Suprapubic skin (tissue), 4 donors: ENCODE measurements at places on chromosomes 5 and 9. TPM values are rescaled to one million over a fixed set of nuclear protein-coding genes. Genes with fewer than 3 reads are reported as not detected.

DNA sequence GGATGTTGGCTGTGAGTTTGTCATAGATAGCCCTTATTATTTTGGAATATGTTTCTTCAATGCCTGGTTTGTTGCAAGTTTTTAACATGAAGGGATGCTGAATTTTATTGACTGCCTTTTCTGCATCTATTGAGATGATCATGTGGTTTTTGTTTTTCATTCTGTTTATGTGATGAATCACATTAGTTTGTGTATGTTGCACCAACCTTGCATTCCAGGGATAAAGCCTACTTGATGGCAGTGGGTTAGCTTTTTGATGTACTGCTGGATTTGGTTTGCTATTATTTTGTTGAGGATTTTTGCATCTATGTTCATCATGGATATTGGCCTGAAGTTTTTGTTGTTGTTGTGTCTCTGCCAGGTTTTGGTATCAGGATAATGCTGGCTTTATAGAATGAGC lies 225.6 kb downstream of the PCSK1 start:
- DNase-seq: no peak

The FOXD4L5 gene
- total RNA-seq: not detected

DNA sequence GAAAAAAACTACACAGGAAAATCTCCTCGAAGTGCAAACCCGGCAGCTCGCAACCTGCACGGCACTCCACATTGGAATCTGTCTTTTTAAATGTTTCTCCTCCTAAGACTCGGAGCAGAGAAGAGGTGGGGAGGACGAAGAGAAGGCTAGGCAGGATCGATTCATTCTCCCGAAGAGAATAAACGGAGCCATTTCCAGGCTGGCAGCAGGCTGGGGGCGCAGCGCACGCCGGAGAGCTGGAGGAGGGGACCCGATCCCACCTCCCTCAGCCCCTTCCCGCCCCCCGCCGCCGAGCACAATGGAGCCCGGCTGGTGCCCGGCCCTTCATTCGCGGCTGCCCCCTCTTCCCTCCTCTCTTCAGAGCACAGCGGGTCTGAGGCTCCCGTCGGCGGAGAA lies 628 bp downstream of the HOMER1 start:
- no peak for DNase-seq

DNA sequence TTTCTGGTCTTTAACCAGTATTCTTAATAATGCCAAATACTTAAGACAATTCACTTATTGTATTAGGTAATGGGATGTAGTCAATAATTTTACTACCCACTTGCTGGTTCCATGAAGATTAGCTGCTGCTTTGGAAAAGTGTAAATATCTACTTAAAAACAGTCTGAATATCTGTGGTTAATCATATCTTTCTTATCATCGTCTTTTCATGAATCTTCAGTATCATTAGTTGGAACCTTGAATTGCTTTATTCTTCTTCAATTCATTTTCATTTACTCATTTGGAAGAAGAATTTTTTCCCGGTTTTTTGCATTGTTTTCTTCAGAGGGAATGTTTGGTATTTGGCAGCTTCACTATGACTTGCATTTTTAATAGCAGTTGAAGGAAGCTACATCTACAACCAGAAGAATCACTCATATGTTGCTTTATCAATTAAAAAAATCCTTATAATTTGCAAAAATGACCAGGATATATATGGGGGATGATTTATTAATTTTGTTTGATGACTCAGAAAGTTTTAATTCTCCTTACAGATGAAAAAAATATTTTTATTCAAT lies 1398.3 kb upstream of the CDH6 start:
- DNase-seq: no peak

GRCh38 chr9:128723352-128723865 lies 518 bp downstream of the ZDHHC12 start:
- no peak for DNase-seq

DNA sequence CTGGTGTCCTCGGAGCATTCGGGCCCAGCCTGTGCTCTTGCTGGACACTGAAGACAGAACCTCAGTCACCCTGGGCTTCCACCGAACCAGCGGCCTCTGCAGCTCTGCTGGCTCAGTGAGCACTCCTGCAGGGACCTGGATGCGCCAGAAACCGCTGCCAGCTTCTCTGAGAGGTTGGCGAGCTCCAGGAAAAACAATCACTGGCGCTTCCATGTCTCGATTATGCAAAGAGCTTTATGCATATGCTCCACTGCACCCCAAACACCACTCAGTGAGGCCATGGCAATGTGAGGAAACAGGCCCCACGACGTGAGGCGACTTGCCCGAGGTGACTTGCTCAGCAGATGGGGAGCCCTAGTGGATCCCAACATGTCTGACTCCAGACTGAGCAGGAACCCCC lies 11.0 kb downstream of the PRDM12 start:
- DNase-seq: no peak

DNA sequence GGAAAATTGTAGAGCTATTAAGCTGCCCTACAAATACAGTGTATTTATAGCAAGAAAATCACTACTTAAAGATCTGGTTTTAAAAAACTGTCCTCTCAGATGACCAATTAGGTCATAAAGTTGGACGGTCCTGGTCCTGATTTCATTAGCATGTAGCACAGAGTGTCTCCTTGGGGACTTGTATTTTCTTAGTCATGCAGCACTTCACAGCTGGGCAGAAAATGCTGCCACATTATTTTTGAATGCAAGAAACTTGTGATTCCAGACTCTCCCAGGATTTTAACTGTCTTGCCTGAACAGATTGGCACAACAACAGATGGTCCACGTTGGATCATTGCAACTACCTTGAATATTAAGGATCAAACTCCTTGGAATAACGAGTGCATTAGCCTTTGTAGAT lies 348.1 kb upstream of the SGCD start:
- no peak for DNase-seq
